ENCODE measurements at places on chromosomes 2 and 18.

DNA sequence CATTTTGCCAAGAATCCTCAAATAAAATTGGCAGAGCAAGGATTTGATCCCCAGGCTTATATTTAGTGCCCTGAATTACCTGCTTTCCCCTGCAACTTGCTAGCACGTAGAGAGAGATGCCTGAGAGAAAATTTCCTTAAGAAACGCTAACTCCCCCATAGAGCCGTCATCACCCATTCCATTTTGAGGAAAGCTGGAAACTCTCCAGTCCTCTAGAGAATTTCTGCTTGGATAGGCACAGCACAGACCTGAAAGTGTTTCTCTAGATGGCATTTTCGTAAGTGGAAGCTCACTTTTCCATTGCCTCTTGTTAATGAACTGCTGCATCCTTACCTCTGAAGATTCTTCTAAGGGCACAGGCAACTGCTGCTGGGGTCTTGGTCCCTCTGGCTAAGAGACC lies 277.8 kb upstream of the SIX2 start:
- ATAC-seq, result no peak

GRCh38 chr2:119732601-119733164 lies 27.0 kb upstream of the PTPN4 start:
- no peak for ATAC-seq

DNA sequence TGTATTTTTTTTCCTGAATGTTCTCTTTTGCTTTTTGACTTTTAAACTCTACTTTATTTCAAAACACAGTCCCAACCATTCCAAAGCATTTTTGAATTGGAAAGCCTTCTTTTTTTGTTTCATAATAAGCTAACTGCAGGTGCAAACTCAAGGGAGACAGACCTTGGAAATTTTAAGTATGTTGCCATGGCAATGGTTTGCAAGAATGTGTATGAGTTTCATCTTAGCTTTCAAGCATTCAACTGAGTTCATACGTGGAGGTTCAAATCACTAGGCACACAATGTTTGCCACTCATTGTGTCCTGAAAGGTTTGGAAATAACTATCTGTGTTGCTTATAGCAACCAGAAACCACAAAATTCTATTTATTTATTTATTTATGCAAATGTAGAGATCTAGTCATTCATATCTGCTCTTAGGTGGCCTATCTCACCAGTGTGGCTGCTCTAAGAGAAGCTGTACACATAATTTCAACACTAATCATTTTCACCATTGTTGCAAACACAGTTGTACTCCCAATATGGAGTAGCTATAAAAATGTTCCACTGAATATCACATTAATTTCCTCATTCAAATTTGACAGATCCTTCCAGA lies 805.7 kb upstream of the FSHR start:
- ATAC-seq, result no peak

DNA sequence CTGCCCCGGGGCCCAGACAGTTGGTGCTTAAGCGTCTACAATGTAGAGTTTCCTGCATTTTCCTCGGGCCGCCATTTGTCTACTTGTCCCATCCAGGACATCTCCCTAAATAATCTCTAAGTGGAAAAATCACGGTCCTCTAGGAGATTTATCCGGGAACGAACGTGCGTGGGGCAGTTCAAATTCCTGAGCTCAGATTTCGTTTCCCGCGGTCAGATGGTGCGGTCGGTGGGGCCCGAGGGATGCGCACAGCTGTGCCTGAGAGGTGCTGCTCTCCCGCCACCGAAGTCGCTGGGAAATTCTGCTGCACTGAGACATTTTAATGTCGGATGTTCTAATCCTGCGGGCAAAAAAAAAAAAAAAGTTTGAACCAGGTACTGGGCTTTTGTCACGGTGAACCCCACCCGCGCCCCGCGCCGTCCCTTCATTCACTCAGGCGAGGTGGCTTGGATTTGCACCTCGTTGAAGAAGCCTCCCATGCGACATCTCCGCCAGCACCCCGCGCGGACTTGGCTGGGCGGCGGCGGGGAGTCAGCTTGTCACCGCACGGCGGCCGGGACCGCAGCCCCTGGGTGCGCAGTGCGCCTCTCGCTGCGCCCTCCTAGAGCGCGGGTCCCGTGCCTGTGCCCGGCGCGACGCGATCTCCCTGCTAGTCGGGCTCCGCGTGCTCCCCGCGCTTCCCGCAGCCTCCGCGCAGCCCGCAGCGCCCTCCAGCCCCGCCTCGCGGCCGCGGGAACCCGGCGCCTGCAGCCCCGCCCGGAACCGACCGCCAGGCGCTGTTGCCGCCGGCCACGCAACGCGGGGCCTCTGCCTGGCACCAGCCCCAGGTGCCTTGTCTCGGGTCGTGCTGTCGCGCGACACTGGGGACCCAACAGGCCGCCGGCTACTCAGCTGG lies 191.9 kb upstream of the TCF4 start:
- peak; percentile 81 for ATAC-seq

DNA sequence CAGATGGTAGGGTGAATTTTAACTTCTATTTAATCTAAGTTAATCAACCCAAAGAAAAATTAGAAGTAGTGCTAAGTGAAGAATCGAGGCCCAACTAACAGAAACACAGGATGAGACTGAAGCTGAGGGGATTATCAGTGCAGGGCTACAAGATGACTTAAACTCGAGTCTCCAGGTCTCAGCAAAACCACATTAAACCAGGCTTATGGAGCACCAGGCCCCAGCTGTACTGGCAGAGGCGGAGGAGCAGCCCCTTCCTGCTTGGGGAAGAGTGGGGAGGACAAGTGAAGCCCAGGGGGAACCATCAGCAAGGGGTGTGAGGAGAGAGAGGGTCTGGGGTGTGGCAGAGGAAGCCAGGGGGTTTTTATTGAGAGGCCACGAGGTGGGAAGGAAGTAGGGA lies 135.9 kb upstream of the EPAS1 start:
- no peak for ATAC-seq

DNA sequence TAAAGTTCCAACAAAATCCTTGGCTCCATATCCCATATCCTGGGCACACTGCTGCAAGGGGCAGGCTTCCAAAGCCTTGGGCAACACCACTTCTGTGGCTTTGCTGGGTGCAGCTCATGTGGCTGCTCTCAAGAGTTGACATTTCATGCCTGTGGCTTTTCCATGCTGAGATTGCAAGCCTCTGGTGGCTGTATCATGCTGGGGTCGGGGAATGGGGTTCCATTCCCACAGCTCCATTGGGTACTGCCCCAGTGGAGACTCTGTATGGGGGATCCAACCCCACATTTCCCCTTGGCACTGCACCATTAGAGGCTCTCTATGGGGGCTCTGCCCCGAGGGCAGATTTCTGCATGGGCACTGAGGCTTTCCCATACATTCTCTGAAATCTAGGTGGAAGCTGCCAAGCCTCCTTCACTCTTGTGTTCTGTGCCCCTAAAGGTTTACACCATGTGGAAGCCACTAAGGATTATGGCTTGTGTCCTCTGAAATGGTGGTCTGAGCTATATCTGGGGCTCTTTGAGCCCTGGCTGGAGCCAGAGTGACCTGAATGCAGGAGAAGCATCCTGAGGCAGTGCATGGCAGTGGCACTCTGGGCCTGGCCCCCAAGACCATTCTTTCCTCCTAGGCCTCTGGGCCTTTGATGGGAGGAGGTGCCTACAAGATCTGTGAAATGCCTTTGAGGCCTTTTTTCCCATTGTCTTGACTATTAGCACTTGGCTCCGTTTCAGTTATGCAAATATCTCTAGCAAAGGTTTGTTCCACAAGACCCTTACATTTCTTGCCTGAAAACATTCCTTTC lies 107.9 kb downstream of the PTGR3 start:
- ATAC-seq, result no peak

- ATAC-seq, result no peak
Measured at GRCh38 chr2:217366266-217366895, 506.5 kb upstream of the TNP1 start.

- no peak for ATAC-seq
Measured at GRCh38 chr2:236988216-236988615, 97.5 kb upstream of the COPS8 start.

DNA sequence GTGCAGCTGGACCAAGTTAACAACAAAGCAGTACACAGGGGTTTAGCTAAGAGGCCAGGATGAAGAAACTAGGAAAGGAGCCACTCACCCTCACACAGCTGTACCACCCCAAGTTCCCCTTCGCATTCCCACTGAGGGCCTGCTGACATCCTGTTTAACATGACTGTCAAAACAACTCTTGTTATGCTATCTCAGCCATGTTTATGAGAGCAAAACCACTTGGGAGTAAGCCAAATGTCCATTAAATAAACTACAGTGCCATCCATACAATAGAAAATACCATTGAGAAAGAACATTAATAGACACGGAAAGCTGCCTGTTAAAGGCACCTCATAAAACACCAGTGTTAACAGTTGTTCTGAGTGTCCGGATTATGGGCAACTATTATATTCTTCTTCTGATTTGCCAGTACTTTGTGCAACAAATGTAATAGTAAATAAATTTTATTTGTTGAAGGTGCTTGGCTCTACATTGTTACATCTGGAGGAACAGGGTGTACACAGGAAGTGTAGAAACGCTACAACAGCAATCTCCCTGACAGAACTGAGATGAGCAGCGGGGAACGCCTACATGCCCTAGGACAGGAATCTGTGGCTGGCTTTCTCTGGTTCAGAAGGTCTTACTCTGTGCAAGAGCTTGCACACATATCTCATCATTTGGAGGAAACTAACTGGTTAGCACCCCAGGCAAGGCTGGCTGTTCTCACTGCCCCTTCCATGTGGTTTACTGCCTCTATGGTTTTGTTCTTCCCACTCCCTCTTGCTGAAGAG lies 85.6 kb downstream of the EHD3 start:
- ATAC-seq, result no peak

- no peak for ATAC-seq
Measured at GRCh38 chr18:62372882-62373281, 47.8 kb downstream of the TNFRSF11A start.

DNA sequence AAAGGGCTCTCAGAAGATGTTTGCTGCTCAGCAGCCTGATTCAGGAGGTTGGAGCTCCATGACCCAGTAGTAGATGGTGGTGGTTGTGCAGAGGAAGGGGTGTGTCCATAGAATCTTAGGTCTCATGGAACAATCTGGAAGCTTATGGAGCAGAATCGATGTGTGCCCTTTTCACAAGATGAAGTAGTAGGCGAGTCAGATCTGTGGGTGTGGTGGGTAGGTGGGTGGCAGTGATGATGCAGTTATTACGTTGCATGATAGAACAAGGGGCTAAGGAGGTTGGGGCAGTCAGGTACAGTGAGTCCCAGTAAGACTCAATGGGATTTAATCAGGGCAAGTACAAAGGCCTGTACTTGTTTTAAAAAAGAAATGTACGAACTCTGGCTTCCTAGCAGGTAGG lies 9.1 kb downstream of the TET3 start:
- no peak for ATAC-seq

DNA sequence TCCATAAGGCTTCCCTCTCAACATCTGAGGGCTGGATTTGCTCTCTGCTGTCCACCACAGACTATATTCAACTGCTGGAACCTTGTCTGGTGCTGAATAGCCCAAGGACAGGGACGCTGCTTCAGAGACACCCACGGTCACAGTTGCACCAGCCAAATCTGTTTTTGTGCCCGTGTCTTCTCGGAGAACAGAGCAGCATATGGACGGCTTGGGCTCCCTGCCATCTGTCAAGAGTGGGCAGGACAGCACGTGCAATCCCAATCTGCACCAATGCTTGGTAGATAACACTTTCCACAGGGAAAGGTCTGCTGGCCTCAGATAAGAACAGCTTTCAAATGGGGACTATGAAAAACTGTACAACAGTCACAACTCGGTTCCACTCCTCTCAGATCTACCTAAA lies 466.1 kb downstream of the TGIF1 start:
- ATAC-seq, result no peak

DNA sequence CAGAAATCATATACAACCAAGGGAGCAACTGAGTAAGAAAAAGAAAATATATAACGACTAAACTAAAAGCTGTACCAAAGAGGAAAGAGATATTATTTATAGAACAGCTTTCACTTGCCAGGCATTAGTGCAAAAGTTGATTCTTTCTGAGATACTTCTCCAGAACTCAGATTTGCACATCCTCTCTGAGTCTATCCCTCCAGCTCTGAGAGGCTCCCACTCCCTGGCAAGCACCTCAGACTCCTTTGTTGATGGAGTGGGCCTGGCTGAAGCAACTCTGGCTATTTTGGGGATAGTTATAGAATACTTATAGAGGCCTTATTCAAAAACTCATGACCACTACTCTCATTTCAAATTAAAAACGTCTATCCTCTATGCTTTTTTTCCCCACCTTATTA lies 501.6 kb upstream of the TNP1 start:
- peak; percentile 37 for ATAC-seq

DNA sequence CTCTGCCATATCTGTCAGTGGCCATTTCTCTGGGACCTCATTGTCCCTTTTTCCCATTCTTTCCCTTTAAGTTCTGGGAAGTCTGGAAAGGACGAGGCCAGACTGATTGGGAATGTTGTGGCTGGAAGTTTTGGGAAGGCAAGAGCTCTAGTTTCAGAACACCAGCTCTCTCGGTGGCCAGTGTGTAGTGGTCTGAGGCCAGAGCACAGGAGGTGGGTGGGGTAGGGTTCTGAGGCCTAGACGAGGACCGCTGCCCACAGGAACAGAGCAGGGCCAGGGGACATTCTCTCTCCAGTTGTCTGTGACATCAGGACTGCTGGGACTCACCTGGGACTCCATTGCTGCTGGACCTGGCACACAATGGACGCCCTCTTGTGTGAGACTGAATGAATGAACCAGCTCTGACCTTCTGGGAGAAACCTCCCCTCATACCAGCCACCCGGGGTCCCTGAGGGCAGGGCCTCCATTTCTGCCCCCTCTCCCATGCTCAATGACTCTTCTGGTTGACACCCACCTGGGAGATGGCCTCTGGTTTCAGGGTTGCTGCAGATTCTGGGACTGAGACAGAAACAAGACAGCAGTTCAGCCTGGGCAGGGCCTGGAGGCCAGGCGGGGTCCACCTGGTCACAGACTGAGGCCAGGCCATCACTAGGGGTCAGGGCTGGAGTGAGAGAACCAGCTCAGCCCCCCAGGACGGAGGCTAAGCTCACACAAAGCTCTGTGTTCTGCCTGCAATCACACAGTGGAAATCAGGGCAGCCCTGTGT lies 8.4 kb upstream of the NPPC start:
- no peak for ATAC-seq

- no peak for ATAC-seq
Measured at GRCh38 chr2:137939026-137939425, 25.2 kb upstream of the HNMT start.

DNA sequence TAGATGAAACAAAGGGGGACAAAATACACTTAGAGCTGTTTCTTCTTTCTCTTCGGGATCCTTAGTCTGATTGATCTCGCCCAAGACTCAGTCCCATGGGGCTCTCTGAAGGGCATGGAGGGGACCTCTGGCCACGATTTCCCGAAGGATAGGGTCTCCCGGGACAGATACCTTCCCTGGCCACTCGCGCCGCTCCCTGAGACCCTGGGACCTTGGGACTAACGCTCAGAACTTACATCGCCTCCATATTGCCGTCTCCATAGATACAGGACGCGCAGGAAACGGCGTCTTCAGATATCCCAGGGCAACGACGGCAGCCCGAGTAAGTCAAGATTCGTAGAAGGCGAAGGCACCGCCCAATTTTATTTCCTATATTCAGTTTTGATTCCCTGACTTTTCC lies at the start of gene CFAP65:
Gene CFAP65 (minus strand): TSS at position 265 of the 400 bp plus-strand sequence. CDS start 2,468 bp downstream, outside the sequence.
- ATAC-seq, result peak; percentile 96
